ENCODE measurements at places on chromosomes 2 and 18. TPM values are rescaled to one million over a fixed set of nuclear protein-coding genes. Genes with fewer than 3 reads are reported as not detected.

Gene ATP6V1C2
- total RNA-seq, result 0.14 TPM

GRCh38 chr18:1480309-1480708 lies 575.6 kb downstream of the ADCYAP1 start:
- no peak for DNase-seq

DNA sequence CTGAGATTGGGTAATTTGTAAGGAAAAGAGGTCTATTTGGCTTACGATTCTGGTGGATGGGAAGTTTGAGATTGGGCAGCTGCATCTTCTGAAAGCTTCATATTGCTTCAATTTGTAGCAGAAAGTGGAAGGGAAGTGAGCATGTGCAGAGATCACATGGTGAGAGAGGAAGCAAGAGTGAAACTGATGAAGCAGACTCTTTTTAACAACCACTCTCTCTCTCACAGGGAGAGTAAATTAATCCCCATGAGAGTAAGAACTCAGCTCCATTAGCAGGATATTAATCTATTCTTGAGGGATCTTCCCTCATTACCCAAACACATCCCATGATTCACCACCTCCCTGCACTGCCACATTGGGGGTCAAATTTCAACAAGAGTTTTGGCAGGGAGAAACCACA lies 298.5 kb upstream of the CELF4 start:
- no peak for DNase-seq

Gene SLC4A3
- 0.17 TPM for total RNA-seq

Gene CDK5R2
- not detected for total RNA-seq

DNA sequence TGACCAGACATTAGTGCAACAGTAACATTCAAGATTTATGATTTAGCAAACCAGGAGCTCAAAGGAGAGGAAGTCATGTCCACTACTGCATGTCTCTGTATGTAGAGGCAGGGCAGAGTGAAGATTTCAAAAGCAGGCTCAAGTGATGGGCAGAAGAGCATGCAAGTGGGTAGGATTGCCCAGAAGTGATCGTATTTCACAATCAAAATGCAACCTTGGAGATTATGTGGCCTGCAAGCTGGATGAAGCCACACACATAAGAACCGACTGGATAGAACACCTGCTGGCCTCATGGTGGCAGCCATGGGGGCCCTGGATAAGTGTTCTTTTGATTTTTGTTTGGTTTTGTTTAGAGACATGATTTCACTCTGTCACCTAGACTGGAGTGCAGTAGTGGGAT lies 286.8 kb upstream of the RAB12 start:
- DNase-seq, result no peak

Gene MDH1B
- 0.33 TPM for total RNA-seq

DNA sequence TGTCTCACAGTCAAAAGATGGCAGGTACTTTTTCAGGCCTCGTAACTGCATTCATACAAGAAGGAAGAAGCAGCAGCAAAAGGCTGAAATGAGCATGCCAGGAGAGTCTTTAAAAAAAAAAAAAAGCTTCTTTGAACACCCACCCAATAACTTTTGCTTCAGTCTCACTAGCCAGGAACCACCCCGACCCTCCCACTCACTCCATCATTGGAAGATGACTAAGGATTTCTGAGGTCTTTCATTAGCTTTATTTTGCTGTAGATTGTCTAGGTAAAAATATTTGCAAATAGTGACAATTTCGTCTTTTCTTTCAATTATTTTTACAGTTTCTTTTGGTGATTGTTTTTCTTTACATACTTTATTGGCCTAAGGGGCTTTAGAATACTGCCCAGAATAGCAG lies 37.9 kb downstream of the RBBP8 start:
- DNase-seq, result no peak

- DNase-seq, result peak; percentile 53
Observed at GRCh38 chr2:73979021-73979420, 5.7 kb upstream of the TET3 start.

GRCh38 chr2:213689585-213689984 lies 405.3 kb downstream of the SPAG16 start:
- DNase-seq, result no peak

- no peak for DNase-seq
Observed at GRCh38 chr2:65388051-65388531, 44.3 kb downstream of the SPRED2 start.

- DNase-seq, result no peak
Observed at GRCh38 chr2:144877893-144878292, 358.0 kb upstream of the ZEB2 start.

Gene UPP2
- not detected for total RNA-seq

DNA sequence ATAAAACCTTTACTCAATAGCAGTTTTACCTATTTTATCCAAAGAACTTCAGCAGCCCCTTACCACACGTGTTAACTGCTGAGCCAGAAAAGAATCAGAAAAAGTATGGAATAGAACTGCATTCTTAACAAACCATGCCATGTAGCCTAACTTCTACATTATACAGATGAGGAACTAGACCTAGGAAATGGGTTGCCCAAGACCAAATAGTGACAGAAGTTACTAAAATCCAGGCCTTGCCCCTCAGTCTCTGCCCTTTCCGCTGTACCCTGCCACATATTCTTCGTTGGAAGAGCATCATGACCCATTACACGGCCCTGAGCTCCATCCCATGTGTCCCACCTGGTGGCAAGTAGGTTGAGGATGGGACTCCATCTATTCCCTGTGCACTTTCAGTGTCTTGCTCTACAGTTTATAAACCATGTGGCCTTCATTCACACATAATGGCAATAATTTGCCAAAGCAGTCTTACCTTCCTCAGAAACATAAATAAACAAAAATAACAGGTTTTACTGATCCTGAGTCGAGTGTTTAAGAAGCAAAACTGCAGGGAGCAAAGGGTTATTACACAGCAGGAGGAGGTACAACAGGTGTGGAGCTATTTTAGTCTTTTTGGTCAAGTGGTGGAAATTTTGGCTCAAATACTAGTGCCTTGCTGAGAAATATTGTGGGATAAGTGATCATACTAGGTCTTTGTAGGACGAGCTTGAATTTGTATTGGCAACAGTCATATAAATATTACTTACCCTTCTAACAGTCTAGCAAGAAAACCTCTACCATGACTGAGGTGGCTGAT lies 46.5 kb downstream of the HNRNPLL start:
- DNase-seq, result no peak

GRCh38 chr2:158478816-158479215 lies 22.1 kb downstream of the PKP4 start:
- peak; percentile 28 for DNase-seq

DNA sequence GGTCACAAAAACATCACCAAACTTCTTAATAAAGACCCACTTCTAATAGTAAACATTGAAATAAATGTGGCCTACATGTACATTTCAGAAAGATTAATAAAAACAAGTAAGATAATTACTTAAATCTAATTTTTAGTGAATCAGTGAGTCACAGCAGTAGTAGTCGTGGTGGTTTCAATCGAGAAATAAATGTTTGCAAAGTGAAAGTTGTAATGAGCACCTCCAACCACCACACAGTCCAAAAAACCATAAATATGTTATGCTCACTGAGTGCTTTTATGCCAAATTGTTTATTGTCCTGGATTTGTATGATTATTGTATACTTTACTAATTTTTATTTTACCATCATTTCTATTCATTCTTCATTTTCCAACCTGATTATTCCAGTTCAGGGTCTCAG lies 61.8 kb upstream of the SPOPL start:
- DNase-seq, result no peak

- DNase-seq, result no peak
Observed at GRCh38 chr2:58973811-58974281, 732.7 kb upstream of the FANCL start.

Data from dermis blood vessel endothelial cell (primary cell).